ENCODE measurements at places on chromosomes 3 and 15.

DNA sequence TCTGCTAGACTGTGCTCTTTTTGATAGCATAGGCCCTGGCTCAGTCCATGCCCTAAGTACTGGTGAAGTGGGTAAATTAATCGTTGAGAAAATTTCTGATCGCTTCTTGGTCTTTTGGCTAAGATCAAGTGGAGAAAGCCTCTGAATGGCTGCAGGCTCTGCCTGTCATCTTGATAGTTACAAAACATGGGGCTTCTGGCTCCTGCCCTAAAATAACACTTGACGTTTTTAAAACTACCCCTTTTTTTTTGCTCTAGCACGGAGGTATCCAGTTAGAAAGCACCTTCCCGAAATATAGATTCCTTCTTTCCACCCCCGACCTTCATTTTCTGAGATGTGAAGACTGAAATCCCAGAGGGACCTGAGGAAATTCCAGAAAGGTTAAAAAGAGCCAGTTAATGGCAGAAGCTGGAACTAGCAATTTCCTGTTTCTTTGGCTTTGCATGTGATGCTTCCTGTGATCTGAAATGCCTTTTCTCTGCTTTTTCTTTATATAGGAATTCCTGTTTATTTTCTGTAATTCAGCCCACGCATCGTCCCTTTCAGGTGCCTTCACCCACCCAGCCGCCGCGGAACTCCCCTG, 799 bp upstream of the C2CD4B start:
- no peak for DNase-seq

GRCh38 chr3:64163755-64164148, 61.5 kb downstream of the PRICKLE2 start:
- no peak for DNase-seq

GRCh38 chr3:117052395-117052794, 342.8 kb downstream of the TUSC7 start:
- no peak for DNase-seq

DNA sequence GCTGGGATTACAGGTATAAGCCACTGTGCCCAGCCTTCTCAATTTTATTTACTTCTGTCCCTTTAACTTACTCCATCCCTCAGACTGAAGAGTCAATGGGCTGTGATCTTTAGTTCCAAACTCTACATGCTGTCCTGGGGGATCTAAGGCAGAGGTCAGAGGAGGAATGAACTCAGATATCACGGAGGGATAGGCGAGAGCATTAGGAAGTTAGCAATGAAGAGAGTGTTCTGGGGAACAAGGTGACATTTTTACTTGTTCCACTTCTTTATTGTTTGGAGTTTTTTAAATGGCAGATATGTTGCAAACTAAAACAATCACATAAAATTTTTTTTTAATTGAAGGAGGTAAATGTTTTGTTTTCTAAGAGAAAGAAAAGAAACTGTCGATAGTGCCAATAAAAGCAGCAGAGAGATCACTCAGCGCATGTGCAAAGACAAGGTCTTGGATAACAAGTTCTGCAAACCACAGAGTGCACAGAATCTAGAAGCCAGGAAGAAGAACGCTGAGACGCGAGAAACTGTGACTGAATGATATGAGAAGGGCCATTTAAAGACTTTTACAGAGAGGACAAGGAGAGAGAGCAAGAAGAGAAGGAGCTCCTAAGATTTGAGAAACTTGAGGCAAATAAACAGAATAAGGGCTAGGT, 10.8 kb upstream of the CA12 start:
- DNase-seq = no peak

DNA sequence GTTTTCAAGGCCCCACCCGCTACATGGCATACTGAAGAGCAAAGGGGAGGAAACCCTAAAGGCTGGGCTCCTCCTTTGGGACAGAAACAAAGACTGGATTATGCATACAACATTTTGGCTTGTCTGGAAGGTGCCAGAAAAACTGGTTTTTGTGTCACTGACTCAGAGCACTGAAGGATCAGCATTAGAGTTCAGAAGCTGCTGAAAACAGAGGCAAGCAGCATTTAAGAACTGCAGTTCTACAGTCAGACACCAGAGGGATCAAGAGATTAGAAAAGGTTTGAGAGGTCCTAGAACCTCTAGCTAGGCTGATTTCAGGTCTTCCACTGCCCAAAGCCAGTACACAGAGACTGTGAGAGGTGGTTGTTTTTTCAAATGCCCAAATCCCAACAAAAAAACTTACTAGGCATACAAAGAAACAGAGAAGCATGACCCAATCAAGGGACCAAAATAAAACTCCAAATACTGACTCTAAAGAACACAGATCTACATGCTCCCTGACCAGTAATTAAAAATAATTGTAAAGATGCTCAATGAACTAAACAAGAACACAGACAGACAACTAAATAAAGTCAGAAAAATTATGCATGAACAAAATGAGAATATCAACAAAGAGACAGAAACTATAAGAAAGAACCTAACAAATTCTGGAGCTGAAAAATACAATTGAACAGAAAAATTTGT, 91.2 kb downstream of the SENP2 start:
- no peak for DNase-seq

DNA sequence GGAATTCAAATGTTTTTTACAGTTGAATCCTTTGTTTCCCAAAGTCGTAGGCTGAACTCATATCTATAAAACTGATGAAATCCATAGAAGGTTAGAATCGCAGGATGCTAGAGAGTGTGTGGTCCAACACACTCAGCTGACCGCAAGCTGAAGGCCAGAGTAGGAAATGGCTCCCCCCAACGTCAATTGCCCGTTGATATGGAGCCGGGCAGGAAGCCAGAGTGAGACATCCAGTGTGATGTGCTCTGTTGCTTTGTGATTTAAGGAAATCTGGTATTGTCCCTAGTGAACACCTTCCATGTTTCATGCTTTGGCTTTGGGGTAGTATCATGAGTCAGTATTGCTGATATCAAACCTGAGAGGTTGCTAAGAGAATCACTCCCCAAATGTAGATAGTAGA, 5.8 kb upstream of the MEX3B start:
- no peak for DNase-seq

- DNase-seq = no peak
Measured at GRCh38 chr3:153273767-153274435, 111.9 kb downstream of the RAP2B start.

- no peak for DNase-seq
Measured at GRCh38 chr3:142623194-142623593, 27.0 kb downstream of the PLS1 start.

DNA sequence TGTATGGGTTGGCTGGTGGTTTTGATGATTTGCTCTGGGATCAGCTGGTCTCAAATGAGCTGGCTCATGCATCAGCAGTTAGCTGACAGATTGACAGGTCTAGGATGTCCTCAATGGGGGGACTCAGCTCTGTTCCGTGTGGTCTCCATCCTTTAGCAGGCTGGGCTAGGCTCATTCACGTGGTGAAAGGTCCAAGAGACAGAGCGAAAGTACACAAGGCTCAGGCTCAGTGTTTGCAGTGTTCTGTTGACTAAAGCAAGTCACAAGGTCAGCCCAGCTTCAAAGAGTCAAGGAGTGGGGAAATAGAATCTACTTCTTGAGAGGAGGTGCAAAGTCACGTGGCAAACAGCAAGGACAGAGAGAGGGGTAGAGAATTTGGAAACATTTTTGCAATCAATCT, 126.5 kb upstream of the CMC1 start:
- DNase-seq = no peak

GRCh38 chr3:196992461-196993065, 23.9 kb upstream of the PIGZ start:
- no peak for DNase-seq

GRCh38 chr3:15428539-15428938, 1.1 kb downstream of the EAF1 start:
- DNase-seq = no peak

GRCh38 chr3:189053322-189053721, 118.4 kb upstream of the TPRG1 start:
- DNase-seq = no peak

GRCh38 chr3:20564966-20565365, 379.0 kb upstream of the SGO1 start:
- no peak for DNase-seq

- no peak for DNase-seq
Measured at GRCh38 chr3:53890726-53891475, 758 bp downstream of the SELENOK start.

- DNase-seq = no peak
Measured at GRCh38 chr15:78358102-78358870, 18.1 kb downstream of the CRABP1 start.

GRCh38 chr3:181510500-181510899, 201.2 kb upstream of the SOX2 start:
- DNase-seq = no peak

- DNase-seq = no peak
Measured at GRCh38 chr3:140953028-140953960, 11.7 kb downstream of the SLC25A36 start.

GRCh38 chr3:21393683-21394311, 357.2 kb downstream of the ZNF385D start:
- DNase-seq = no peak

DNA sequence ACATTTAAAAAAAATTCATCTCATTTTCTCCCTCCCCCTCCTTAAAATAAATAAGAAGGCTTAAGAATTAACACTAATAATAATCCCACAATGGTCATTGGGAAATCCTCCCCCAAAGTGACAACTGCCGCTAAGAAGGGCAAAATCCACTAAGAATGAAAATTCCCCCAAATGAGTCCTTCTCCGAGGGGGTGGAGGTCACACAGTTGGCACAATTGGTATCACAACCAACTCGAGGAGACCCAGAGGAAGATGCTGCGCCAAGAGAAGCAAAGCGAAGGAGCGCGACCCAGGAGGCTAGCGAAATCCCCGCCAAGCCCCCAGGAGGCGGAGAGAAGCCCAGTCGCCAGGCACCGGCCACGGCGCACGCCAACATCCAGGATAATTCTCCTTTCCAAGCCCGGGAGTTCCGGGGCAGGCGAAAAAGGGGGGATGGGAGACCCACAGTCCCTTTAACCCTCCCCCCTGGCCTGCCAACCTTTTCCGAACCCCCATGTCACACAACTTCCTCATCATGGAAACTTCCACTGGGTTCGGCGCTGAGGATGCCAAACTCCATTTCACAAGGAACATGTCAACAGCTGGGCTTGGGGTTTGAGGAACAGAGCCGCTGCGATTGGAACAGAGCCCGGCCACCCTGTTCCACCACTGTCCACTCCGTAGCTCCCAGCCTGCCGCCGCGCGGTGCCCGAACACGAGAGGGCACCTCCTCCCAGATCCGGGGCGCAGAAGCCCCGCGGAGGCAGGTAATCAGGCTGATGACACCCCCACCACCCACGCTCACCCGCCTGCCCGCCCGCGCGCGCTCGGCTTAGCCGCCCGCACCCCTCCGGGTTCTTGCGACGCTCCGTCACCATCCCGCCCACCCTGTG, 668 bp downstream of the THRB start:
- DNase-seq = no peak

DNA sequence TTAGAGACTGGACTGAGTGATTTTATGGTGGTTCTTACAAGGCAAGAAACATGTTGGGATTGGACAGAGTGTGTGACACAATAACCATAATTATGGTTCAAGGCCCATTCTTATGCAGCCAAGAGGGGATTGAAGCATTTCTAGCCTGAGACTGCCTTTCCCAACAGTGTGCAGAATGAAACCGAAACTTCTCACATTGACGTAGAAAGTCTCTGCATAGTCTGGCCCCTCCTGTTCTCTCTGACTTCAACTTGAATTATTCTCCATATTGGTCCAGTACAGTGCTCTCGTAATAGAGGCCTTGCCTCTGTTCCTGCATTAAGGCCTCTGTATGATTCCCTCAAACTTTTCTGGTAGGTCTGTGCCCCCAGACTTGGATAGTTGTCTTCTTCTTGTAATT, 138.3 kb downstream of the DIPK2A start:
- DNase-seq = no peak

GRCh38 chr15:86317384-86317740, 237.7 kb downstream of the AGBL1 start:
- no peak for DNase-seq

GRCh38 chr3:14413381-14414071, 11.1 kb downstream of the SLC6A6 start:
- DNase-seq = no peak

- DNase-seq = no peak
Measured at GRCh38 chr15:58608711-58609110, 140.8 kb downstream of the ADAM10 start.

GRCh38 chr3:114556657-114557213, 262.9 kb downstream of the TIGIT start:
- DNase-seq = no peak

DNA sequence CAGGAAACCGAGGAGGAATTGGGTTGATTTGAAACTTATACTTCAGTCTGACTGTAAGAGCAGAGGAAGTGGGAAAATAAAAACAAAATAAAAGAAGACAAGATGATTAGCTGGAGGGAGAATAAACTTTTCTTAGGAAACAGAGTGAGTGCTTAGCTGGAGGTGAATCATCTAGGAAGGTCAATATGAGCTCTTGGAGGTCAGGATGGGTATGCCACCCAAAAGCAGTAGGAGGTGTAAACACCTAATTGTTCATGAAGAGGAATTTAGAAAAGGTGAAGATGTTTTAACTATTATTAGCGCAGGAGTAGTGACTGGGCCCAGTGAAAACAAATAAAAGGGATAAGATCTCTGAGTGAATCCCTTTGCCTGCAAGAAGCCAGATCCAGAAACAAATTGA, 39.9 kb upstream of the ARL14 start:
- no peak for DNase-seq

DNA sequence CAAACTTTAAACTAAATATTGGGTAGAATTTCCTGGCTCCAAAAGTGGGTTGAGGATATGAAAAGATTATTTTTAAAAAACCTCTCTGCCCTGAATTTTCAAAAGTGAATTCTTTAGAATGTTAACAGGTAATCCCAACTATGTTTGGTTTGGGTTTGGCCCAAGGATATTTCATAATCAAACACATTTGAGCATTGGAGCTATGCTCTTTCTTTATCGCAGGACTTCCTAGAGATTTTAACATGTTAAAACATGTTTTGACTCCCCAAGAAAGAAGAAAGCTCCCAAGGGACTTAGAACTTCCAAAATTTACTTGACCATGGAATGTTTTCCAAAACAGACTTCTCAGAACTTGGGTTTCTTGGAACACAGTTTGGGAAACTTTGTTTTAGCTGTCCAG, 75.6 kb upstream of the SYNPR start:
- DNase-seq = no peak

DNA sequence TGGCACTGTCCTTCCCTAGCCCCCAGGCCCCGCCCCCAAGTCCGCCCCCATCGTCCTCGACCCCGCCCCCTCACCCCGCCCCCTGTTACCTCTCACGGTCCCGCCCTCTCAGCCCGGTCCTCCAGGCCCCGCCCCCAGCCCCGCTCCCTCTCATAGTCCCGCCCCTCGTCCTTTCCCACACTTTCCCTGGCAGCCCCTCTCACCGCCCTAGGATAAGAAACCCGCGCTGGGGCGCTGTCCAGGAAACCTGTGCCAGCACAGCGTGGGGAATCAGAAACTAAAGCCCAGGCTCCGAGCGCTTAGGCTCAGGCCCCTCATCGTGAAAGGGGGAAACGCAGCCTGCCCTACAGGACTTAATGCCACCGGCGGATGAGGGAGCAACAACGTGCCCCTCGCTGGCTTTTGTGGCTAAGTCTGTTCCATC, 20.9 kb downstream of the TRPM1 start:
- DNase-seq = no peak

- no peak for DNase-seq
Measured at GRCh38 chr3:39166134-39166710, 12.8 kb upstream of the CSRNP1 start.

GRCh38 chr15:58427987-58428386, 3.8 kb upstream of the LIPC start:
- no peak for DNase-seq

Data from NCI-H187 treated with DMSO at 0.1 percent for 48 hours (cell line).